ENCODE measurements at places on chromosomes 7 and 10.

- DNase-seq: no peak
These were observed 86.5 kb upstream of the KLF6 start for GRCh38 chr10:3871424-3871996.

GRCh38 chr7:75575488-75576121 is 83.5 kb downstream of the SPDYE5 start:
- no peak for DNase-seq

GRCh38 chr7:83546586-83546985 is 102.4 kb downstream of the SEMA3E start:
- DNase-seq: no peak

DNA sequence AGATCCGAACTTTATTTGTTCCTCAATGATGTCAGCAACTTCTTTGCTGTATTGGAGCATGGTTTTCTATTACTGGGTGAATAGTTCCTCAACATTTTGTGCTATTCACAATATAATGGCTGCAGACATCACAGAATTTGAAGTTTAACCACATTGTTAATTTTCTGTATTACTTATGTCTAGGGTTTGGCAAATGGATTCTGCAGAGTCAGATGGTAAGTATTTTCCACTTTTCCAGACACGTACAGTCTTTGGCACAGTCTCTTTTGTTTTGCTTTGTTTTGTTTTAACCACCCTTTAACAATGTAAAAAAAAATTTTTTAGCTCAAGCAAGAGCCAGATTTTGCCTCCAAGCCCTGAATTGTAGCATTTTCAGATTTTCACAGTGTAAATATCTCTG is 36.8 kb upstream of the FOXK1 start:
- no peak for DNase-seq
